ENCODE measurements at places on chromosomes 7 and 10.

GRCh38 chr10:48655411-48656240, 29.0 kb upstream of the WDFY4 start:
- DNase-seq, result no peak

GRCh38 chr7:4163565-4164203, 518.4 kb upstream of the FOXK1 start:
- no peak for DNase-seq

DNA sequence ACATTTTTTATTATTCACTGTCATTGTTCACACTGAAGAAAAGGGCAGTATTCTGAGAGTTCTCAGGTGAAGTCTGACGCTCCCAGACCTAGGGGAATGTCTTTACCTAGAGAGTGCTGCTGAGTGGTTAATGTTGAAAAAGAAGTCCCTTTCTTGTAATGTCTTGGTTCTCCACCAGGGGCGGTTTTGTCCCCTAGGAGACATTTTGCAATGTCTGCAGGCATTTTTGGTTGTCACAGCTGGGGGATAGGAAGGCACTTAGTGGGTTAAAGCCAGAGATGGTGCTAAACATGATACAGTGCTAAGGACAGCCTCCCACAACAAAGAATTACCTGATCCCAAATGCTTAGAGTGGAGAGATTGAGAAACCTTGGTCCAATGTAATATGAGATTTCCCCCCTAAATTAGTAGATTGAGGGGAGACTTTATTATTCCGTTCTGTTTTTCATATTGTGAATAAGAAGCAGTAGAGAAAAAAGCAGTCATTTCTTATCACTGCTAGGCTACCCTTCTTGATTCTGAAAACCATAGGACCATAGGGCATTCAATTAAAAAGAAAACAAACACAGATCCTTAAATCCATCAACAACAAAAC, 13.1 kb downstream of the UMAD1 start:
- DNase-seq, result no peak

DNA sequence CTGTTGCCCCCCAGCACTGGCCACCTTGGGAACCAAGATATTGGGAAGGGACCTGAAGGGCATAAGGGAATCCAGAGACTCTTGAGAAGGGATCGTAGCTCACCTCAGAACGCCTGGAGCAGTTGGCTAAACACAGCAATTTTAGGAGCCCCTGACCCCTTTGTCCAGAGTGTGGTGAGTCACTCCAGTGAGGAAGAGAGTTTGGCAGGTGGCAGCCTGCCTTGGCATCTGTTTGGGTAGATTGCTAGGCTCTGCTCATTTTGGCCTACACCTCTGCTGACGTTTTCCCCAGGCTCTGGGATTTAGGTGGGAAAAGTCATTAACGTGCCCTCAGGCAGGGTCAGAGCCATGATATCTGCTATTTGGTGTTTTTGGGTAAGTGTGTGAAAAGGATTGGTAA, 100.6 kb downstream of the GRB10 start:
- no peak for DNase-seq

DNA sequence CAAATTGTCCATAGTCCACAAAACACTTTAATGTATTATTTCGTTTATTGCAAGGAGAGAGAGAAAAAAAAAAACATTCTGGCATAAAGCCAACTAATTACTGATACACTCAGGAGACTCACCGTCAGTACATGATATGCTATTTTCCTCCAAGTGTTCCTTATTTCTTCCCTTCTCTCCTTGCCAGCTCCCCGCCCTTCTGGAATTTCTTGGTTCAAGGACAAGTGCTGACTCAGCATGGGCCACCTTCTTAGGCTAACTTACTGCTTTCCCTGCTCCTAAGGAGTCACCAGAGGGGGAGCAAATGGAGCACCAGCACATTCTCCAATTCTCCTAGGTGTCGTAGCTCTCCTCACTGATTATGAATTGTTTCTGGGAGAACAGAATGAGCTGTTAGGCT, 133.8 kb upstream of the HDAC9 start:
- no peak for DNase-seq
